Fibroblast of the conjunctiva (primary cell): ENCODE measurements at places on chromosomes 3 and 15.

DNA sequence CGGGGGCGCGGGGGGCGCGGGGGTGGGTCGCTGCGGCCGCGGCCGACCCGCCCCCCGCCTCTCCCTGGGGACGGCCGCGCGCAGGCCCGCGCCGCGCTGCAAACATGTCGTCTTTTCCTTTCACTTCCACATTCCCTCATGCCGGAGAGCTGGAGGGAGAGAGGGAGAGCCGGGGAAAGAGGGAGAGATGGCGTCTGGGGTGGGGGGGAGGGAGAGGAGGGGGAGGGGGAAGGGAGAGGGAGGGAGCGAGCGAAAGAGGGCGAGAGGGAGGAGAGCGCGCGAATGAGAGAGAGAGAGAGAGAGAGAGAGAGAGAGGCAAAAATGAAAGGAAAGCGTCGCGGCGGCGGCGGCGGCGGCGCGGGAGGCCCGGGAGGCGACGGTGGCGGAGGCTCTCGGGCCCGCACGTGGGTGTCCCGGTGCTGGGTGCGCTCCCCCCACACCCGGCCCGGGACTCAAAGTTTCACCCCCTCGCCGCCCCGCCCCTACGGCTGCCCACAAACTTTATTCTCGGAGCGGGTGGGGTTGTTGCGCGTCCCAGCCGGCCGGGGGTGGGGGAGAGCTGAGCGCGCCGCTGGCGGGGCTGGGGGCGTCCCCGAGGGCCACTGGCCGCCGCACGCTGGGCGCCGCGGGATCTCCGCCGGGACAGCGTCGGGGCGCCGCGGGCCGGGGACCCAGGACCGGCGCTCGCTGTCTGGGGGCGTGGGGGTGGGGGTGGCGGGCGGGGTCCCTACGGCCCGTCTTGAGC is 731 bp downstream of the ZNF710 start:
- no peak for DNase-seq

DNA sequence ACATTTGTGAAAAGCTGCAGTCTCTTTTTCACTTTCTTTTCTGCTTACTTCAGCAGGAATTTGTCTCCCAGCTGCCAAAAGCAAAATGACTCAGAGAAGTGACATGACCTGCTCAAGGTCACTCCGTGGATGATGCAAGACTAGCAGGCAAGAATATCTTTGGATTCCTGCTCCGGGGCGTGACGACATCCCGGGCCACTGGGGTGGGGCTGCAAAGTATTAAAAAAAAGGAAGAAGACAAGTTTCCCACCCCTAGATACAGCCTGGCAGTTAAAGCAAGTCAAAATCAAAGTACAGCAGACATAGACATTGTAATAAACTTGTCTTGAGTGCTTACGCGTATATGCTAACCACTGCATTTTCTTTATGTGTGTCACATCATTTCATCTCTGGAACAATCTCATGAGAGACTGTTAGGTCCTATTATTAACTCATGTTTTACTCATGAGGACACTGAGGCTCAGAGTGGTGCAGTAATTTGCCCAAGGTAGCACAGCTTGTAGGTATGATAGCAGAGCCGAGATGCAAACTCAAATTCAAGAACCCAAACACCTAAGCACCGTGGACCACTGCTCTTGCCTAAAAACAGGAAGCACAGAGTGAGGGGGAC is 485.2 kb upstream of the PROK2 start:
- peak; percentile 94 for DNase-seq

- no peak for DNase-seq
These were observed 35.6 kb upstream of the TLE3 start for GRCh38 chr15:70133296-70133695.

- DNase-seq = no peak
These were observed 8.4 kb downstream of the DUOX2 start for GRCh38 chr15:45105586-45105985.

GRCh38 chr3:46417841-46418611 is 11.0 kb downstream of the CCRL2 start:
- no peak for DNase-seq

- no peak for DNase-seq
These were observed 136.3 kb upstream of the ABHD17C start for GRCh38 chr15:80558631-80559319.

GRCh38 chr3:127072221-127072771 is 89.4 kb downstream of the PLXNA1 start:
- no peak for DNase-seq

- DNase-seq = no peak
These were observed 178.2 kb upstream of the CGNL1 start for GRCh38 chr15:57198131-57198530.

GRCh38 chr15:58066042-58066867 is 744 bp upstream of the ALDH1A2 start:
- DNase-seq = peak; percentile 16

GRCh38 chr3:182117583-182117982 is 405.9 kb downstream of the SOX2 start:
- DNase-seq = no peak

DNA sequence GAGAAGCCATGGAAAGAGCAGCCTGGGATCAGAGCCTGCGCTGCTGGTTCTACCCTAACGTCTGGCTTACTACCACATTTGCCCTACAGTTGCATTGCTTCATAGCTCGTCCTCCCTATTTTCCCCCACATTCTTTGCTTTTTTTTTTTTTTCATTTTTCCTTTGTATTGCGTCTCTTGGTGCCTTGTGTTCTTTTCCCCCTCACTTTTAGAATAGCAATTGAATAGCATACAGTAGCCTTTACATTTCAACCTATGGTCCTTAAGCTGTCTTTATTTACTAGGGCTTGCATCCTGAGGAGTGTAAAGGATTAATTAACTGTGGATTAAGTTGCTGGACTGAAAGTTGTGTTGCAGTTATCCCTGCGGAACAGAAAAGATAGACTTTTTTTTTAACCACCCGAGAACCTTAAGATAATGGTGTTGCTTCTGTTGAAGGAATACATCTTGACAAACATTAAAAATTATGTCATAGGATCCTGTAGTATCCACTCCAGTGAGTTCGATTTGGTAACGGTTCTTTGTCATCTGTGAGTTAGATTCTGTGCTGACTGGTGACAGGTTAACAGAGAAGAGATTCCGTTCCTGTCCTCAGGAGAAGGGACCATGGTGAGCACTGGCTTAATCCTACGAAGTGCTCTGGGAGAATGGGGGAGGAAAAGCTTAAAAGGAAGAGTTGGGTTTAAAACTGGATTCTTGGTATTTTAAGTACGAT is 417.4 kb upstream of the NAALADL2 start:
- DNase-seq = peak; percentile 79

DNA sequence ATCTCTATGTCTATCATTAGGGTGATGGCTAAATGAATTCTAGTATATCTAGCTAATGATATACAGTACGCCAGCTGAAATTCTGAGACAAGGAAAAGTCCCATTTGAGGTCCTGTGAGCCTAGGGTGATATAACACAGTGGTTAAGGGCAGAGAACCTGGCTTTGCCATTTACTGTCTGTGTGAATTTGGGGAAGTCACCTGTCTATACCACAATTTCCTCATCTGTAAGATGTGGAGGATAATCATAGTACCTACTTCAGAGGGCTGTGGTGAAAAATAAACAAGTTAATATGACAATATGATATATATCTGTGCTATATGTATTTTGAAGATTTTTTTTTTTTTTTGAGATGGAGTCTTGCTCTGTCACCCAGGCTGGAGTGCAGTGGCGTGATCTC is 9.8 kb upstream of the ANKDD1A start:
- DNase-seq = no peak

GRCh38 chr15:80906159-80906766 is 83.4 kb downstream of the MESD start:
- DNase-seq = no peak

- DNase-seq = no peak
These were observed 10.5 kb downstream of the ISG20 start for GRCh38 chr15:88649286-88649733.

- DNase-seq = no peak
These were observed 127.2 kb upstream of the DPH6 start for GRCh38 chr15:35673093-35673684.

DNA sequence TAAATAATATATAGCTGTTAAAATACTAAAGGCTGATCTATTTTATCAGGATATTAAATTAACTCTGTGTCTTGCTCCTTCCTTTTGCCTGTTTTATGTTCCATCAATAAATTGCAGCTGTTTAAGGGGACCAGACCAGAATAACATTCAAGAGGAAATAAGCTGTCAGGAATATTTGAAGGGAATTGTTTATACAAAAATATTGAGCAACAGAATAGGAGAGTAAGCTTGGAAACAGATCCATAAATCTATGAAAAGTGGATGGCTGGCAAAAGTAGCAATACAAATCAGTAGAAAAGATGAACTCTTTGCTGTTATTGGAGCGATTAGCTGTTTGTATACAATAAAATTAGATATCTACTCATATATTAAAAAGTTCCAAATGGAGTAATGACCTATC is 36.2 kb upstream of the PLSCR2 start:
- DNase-seq = no peak

DNA sequence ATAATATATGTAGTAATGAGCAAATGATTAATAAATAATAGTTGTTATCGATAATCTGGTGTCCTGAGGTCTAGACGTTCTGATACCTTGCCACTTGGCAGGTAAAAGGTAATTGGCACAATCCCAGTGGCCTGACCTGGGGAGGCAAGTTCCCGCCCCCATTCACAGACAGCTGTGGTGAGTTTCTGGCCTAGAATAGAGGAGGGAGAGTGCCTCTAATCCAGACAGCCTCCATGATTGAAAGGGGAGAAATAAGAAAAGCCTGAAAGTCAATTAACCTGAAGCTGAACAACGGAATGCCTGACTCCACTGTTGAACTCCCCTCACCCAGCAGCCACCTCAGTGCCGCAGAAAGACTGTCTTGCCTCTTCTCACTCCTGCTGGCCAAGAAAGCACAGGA is 38.1 kb upstream of the SV2B start:
- no peak for DNase-seq

GRCh38 chr15:49380912-49381311 is 42.1 kb upstream of the FGF7 start:
- no peak for DNase-seq

DNA sequence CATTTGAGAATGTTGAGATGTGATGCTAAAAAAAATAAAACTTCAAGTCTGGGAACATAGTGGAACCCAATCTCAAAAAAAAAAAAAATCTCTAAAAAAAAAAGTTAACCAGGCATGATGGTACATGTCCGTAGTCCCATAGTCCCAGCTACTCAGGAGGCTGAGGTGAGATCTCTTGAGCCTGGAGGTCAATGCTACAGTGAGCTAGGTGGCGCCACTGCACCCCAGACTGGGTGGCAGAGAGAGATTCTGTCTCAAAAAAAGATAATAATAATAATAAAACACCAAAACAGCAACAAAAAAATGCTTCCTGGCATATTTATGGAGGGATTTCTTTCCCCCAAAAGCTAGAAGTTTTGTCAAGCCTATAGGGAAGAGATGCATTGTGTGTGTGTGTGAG is 361.6 kb downstream of the ROBO1 start:
- DNase-seq = no peak

GRCh38 chr3:27628026-27628750 is 93.9 kb downstream of the EOMES start:
- no peak for DNase-seq

- DNase-seq = no peak
These were observed 120.1 kb upstream of the NMNAT3 start for GRCh38 chr3:139797724-139798343.

- no peak for DNase-seq
These were observed 20.0 kb downstream of the LIPC start for GRCh38 chr15:58451826-58452225.
